ENCODE measurements at places on chromosomes 1 and 21. TPM values are rescaled to one million over a fixed set of nuclear protein-coding genes. Genes with fewer than 3 reads are reported as not detected.
A peak's percentile ranks its signal among the peaks of the same experiment; 100 is the strongest.

OR2L8 gene
- not detected for total RNA-seq

PGLYRP4 gene
- 0.38 TPM for total RNA-seq

CD1D gene
- total RNA-seq, result 0.86 TPM

MLLT11 gene
- 2.1 TPM for total RNA-seq

COA6 gene
- 41.1 TPM for total RNA-seq

KRTAP25-1 gene
- total RNA-seq, result not detected

CHAF1B gene
- total RNA-seq, result 16.0 TPM

NCF2 gene
- 8.6 TPM for total RNA-seq

LCE6A gene
- total RNA-seq, result not detected

FCRL1 gene
- not detected for total RNA-seq

GJA8 gene
- total RNA-seq, result not detected

HMGCS2 gene
- total RNA-seq, result not detected

CDC42BPA gene
- total RNA-seq, result 49.5 TPM

TRIM46 gene
- total RNA-seq, result 1.8 TPM

LRRC47 gene
- total RNA-seq, result 38.1 TPM

NTMT2 gene
- not detected for total RNA-seq

- DNase-seq, result no peak
Measured at GRCh38 chr1:28801461-28801860, 10.5 kb upstream of the OPRD1 start.

DNA sequence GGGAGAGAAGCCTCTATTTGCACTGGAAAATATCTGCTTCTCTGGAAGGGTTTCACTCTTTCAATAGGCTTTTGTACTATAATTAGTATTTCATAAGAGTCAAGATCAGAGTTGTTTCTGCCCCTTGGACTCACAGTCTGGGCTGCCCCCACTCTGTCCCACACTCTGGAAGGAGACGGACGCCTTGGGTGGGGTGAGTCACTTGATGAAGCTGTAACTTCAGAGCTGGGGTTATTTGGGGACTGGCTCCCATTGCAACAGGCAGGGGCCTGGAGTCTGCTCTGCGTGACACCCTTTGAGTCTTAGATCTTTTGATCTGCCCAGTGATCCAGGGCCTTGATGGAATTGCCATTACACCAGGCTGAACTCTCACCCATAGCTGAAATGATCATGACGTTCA, 4.0 kb upstream of the KCNA10 start:
- DNase-seq, result no peak

DNA sequence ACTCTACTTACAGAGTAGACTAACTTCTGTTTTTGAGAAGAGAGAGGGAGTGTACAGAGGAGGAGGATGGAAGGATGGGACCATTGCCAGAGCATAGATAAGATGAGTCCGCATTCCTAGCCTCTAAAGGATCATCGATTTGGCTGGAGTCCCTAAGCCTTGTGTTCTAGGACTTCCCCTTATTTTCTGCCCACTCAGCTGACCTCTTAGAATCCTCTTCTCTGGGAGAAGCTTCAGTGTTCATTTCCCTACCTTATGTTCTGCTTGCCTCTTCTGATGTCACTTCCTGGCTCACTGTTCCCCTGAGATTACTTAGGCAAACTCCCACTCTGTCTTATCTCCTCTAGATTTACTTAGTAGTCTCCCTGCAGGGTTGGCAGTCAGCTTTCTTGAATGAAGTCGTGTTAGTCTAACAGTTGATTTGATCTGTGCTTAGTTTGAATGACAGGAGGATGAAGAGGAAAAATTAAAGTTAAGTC, 156.7 kb downstream of the SYT2 start:
- DNase-seq, result no peak

GRCh38 chr1:39381839-39382238, 109.6 kb upstream of the BMP8A start:
- DNase-seq, result no peak

DNA sequence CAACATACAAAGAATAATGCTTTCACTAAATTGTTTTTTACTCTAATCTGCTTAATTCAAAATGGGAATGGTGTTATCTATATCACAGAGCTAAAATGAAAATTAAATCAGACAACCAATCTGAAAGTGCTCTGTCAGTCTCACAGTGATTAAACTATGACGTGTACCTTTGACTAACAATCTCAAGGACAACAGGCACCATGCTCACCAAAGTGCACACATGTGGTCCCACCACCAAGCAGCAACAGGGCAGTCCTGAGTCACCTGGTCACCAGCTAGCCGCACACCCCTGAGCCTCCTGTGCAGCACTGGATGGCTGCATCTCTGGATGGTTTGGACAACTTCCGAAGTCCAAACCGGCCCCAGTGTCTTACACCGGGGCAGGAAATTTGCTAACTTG, 54.5 kb upstream of the NADK start:
- no peak for DNase-seq

- DNase-seq, result no peak
Measured at GRCh38 chr1:86105533-86105866, 51.1 kb downstream of the COL24A1 start.

DNA sequence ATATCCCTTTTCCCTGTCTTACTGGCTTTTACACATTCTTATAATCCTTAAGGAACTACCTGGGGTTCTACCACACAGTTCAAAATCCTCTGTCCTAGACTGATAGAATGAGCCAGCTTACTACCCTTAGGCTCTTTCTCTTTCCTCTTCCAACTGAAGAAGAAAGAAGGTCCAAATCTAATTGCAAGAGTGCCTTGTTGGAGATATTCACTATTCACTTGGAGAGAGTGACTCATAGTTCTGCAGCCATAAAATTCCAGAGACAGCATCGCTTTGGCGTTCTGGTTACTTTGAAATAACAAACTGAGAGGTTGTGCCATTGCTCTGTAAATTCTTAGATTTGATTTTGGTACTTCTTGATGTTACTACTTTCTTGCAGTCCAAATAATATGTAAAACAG, 4.2 kb downstream of the CADM3 start:
- no peak for DNase-seq

- no peak for DNase-seq
Measured at GRCh38 chr1:64537942-64538341, 68.0 kb downstream of the CACHD1 start.

- no peak for DNase-seq
Measured at GRCh38 chr1:85240643-85241042, 18.8 kb downstream of the C1orf52 start.

DNA sequence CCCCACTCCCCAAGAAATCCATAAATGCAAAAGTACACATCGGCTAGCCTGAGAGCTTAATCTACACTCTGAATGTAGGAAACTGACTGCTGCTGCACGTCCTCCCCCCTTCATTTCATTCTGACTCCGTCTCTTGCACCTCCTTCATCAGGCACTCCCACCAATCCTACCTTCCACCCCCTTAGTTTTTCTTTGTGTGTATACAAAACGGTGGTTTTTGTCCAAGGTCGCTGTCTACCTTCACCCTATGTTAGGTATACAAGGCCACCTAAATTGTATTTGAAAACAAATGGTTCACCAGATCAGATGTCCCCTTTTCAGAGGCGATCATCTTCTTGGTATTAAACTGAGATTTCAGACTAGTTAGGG, 1.9 kb downstream of the WDR26 start:
- no peak for DNase-seq

DNA sequence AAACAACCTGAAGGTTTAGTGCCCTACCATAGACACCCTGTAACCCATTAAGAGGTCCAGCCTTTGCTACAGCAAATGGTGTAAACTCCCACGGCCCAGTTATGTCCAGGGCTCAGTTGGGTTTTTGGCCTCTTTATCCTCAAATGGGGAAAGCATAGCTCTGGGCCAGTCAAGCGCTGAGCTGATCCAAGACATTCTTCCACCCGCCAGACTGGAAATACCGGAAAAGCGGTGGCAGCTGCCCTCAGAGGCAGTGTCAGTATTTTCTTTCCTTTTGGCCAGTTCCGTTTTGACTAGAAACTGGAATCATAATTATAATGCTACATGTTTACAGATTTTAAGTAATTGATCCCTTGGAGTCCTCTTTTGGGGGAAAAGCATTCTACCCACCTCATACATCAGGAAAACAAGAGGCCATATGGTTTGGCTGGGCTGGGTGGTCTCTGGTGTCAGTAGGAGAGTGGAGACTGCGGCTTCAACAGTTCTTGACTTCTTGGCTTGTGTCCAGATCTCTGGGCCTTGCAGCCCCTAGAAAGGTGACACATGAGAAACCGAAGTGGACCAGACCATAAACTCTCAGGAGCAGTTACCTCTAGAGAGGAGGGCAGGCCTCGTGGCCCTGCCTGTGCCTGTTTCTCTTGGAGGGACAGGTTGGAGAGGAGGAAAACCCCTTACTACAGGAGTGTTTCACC, 30.2 kb upstream of the CLDN14 start:
- DNase-seq, result peak; percentile 82

DNA sequence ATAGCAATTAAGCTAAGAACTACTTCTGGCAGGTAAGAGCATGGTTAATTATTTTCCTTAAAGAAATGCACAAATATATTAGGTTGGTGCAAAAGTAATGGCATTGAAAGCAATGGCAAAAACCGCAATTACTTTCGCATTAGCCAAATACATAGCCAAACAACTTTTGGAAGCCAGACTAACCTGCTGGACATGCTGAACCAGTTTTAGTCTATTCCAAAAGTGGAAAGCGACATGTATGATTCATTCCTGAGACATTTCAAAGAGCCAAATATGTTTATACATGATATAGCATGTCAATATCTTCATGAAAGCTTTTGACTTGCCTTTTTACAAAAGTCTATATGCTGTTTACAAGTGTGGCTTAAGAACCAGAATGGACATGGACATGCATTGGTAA, 23.4 kb upstream of the DR1 start:
- DNase-seq, result peak; percentile 65

DNA sequence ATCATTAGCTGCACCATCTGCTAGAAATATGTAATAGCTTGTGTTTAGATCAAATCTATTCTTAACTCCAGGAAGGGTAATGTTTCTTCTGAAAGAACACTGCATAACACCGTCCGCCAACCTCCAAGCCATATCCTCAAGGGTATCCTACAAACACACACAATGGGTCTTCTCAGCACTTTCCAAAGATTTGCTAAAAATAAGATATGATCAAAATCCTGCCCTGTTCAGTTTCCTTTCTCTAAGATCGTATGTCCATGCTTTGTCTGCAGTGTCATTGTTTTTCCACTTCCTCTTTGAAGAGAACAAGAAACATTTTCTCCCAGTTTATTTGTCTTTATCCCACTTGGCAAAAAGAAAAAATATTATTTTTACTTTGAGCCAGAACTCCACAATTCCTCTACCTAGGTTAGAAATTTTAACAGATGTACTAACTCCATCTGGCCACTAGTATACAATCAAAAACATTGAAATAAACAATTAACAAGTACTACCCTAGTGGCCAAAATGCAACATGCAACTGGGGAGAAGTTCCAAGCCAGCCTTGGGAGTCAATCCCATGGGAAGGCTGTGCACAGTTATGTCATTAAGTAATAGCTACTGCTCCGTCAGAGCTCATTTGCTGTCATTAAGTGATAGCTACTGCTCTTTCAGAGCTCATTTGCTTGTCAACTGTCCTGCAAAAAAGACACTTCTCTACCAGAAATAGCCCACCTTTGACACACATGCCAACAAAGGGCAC, 37.8 kb downstream of the FRRS1 start:
- DNase-seq, result no peak

DNA sequence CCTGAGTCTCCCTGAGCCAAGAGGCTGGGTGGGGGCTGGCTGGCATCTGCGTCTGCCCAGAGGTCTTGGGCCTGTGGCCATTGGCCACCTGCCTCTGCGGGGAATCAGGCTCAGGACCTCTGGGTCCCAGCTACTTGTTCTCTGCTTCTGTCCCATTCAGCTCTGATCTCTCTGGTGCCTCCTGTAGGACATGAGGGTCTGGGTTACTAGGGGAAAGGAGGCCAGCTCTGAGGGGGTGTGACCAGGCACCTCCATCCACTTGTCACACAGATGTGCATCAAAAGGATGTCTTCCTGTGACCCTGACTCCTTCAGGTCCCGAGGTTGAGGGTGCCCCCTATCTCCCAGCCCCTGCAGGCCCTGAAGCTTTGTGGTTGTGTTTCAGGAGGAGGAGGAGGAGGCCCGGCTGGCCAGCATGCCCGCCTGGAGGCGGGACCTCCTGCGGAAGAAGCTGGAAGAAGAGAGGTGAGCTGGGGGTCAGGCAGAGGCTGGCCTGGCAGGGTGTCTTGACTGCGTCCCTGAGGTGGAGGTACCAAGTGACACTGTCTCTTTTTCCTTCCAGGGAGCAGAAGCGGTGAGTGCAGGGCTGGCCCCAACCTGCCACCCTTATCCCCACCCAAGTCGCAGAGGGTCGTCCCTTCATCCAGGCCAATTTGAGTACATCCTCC, 9.0 kb downstream of the TNFRSF25 start:
- no peak for DNase-seq

- DNase-seq, result no peak
Measured at GRCh38 chr1:207069858-207070506, 16.9 kb downstream of the PFKFB2 start.

DNA sequence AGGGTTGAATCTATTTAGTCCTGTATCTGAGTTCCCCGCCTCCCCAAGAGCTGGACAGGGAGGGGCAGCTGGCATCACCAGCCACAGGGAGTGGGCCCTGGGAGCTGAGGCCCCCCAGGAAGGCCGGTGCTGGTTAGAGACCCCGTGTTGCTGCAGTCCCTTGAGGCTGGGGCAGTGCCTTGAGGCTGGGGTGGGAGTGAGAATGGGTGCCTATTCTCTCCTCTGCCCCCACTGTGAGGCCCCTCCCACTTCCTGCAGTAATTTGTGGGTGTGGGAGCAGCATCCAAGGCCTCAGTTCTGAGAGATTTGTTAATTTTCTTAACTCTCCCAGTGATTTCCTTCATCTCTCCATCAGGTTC, 2.5 kb upstream of the TRAPPC3 start:
- DNase-seq, result no peak

DNA sequence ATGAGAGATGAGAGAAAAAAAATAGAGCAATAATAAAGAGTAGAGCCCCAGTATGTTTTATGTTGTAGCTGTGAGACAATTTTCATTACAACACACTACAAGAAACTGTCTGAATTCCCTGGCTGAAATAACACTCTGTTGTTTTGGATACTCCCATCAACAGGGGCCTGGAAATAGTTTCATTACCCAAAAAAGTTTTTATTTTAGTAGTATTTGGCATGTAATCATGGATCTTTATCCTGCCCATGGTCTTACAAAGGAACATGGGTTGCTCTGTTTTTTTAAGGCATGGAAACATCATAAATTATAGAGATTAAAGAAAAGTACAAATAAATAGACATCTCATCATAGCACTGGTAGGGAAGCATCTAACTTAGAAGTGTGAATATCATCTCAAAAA, 56.3 kb downstream of the GNG12 start:
- no peak for DNase-seq

DNA sequence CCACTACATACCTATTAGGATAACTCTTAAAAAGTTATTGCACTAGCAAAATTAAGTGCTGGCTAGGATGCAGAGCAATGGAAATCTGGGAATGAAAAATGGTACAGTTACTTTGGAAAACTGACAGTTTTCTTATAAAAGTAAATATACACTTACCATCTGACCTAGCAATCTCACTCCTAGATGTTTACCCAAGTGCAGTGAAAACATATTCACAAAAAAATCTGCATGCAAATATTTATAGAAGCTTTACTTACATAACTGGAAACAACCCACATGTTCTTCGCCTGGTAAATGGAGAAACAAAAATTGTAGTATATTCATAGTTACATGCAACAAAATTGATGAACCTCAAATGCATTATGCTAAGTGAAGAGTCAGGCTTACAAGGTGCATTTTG, 12.9 kb upstream of the FLG2 start:
- DNase-seq, result no peak

All from Calu3 (cell line).